Forelimb muscle (tissue), 1 donor: ENCODE measurements at places on chromosomes 6 and 20. TPM values are rescaled to one million over a fixed set of nuclear protein-coding genes. Genes with fewer than 3 reads are reported as not detected.

HSF2 gene
- polyA plus RNA-seq, result 26.9 TPM

NHLRC1 gene
- 2.8 TPM for polyA plus RNA-seq

COL10A1 gene
- 0.35 TPM for polyA plus RNA-seq

DUSP15 gene
- polyA plus RNA-seq, result 1.7 TPM

PLCB4 gene
- polyA plus RNA-seq, result 4.7 TPM

TRIM31 gene
- polyA plus RNA-seq, result not detected

TEAD3 gene
- polyA plus RNA-seq, result 75.7 TPM

CCHCR1 gene
- polyA plus RNA-seq, result 14.3 TPM

SLC26A8 gene
- polyA plus RNA-seq, result 0.22 TPM

IP6K3 gene
- 33.1 TPM for polyA plus RNA-seq

TINAG gene
- not detected for polyA plus RNA-seq

OARD1 gene
- 17.5 TPM for polyA plus RNA-seq

CD2AP gene
- polyA plus RNA-seq, result 9.3 TPM
